ENCODE measurements at places on chromosomes 13 and 19. TPM values are rescaled to one million over a fixed set of nuclear protein-coding genes. Genes with fewer than 3 reads are reported as not detected.

TUBB4A gene
- total RNA-seq, result 8.9 TPM

GPX4 gene
- 205 TPM for total RNA-seq

CEACAM3 gene
- not detected for total RNA-seq

ZNF708 gene
- 10.7 TPM for total RNA-seq

TJP3 gene
- 0.94 TPM for total RNA-seq

ZNF480 gene
- total RNA-seq, result 4.7 TPM
